Activated CD8-positive, alpha-beta memory T cell treated with anti-CD3 and anti-CD28 coated beads for 1 hour (primary cell): ENCODE measurements at places on chromosomes 4 and X.

DNA sequence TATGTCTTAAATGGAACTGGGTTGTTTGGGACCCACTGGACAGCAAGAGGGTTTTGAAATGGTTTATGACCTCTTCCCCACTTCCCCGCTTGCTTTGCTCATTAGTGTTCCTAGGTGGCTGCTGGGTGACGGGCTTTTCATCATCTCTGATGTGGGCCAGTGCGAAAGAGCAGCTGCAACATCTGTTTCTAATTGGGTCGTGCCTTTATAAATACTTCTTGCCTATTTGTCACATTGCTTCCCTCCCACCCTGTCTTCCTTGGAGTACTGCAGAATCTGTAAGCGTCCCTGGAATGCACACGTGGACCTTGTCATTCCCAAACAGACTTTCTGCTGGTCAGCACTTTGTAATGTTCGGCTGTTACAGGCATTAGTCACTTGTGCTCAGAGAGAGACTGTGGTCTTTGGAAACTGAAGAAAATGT is 35.2 kb downstream of the SEPTIN11 start:
- DNase-seq, result no peak

- no peak for DNase-seq
These were observed 67.1 kb upstream of the GUCY1A1 start for GRCh38 chr4:155599596-155599995.

DNA sequence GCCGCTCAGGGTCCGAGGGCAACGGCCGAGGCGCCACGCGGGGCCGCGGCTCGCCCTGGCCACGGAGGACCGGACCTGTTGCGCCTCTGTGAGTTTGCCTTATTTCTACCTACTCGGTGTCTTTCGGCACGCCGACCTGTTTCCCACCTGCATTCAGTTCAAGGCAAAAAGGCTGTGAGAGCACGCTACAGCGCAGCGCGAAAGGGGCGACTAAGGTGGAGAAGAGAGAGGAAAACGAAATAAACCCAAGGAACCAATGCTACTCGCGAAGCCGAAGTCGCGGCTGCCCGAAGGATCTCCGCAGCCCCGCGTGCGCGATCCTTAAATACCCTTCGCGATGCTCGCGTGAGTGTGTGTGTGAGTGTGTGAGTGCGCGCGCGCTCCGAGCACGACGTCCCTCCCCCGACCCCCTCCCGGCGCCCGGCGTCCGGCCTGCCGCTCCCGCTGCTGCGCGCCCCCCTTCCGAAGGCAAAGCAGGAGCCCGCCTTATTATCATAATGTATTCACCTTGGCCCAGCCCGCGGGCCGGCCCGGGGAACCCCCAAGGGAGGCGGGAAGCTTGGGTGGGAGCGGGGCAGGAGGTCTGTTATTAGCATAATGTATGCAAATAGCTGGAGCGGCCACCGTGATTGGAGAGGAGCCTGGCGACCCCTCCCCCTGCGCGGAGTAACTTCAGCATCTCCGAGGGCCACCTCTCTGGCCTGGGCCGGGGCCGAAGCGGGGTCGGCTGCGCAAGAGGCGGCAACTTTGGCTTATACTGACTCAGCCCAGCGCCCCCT is at the start of gene COL25A1:
COL25A1 (minus strand) TSS at position 298 of the 779 bp plus-strand sequence.
- no peak for DNase-seq

DNA sequence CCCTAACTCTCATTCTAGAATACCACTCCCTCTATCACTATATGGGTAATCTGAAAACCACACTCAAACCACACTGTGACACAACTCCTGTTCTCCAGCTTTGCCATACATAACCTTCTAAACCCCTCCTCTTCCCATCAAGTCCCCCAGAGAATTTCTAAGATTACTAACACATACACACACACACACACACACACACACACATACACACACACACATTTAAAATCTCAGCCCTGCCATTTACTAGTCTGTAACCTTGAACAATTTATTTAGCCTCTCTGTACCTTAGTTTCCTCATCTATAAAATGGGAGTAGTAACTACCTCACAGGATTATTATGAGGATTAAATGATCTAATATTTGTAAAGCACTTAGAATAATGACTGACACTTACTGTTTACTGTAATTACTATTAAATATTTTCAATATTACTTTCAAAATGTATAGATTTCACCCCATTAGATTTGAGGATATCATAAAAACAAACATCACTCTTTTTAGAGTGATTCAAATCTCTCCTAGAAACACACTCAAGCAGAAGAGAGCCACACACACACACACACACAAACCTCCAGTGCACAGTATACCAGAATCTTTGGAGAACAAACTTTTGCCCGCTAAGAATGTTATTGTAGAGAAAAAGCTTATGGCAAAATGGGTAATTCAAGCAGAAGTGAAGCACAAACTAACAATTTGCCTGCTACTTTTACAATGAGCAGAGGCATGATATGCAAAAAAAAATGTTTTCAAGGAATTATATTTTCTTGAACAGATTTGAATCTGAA is 3.8 kb downstream of the ANKRD50 start:
- no peak for DNase-seq

DNA sequence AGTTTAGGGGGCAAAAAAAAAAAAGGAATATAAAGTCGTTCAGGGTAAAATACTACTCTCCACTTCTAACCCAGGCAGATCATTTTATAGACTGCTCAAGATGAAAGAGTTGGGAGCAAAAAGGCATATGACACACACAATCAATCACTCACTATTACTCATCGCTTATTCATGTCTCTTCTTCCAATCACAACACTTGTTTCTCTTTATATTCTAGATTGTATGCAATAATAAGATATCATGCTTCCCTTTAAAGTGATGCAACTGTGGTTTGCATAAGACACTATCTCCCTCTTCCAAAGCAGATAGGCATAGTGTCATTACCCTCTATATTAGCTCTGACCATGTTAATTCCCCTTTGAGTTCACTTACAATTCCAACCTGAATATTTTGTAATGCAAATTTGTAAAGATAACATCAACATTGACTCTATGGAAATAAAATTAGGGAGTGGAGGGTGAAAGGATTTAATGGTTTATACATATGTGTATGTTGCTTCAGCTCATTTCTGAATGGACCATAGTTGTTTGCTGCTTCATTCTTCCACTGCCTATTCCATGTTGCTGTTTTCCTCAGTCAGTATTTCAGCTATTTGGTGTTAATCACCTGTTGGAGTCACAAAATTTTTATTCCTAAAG is 154.9 kb upstream of the EPHA5 start:
- DNase-seq, result no peak

- DNase-seq, result no peak
These were observed 127.6 kb upstream of the HCCS start for GRCh38 chrX:10983526-10983925.

DNA sequence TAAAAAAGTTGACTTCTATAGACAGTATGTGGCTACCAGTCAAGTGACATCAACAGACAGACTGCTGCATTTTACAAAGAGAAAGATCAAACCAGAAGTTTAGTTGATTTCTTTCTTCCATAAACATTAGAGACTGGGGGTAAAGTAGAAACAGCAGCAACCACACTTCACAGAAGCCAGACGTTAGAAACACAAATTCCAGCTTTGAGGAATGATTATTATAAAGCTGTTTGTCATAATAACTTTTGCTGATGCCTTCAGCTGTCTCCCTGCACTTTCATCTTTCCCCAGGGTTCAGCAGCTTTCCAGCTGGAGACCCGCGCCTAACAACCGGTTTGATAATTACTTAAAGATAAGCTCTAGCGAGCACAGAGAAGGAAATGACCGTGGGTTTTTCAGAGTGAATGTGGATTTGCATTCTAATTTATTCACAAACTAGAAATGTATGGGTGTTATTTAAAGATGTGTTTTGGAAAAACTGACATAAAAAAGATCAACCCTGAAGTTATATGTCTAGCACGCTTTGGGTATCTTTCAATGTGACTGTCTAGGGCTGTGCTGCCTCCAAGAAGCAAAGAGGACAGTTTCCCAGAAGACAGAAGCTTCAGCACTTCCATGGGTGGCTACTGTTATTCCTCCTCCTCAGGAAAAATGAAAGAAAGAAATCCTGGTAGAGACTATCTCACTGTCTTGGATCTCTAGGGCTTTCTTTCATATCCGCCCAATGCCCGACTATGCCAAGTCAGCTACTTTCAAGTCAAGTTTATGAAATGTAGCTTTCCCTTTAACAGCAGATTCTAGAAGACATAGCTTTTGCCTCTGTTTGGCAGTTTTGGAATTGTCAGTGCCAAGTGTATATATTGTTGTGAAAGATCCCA is 15.0 kb upstream of the ENAM start:
- no peak for DNase-seq

DNA sequence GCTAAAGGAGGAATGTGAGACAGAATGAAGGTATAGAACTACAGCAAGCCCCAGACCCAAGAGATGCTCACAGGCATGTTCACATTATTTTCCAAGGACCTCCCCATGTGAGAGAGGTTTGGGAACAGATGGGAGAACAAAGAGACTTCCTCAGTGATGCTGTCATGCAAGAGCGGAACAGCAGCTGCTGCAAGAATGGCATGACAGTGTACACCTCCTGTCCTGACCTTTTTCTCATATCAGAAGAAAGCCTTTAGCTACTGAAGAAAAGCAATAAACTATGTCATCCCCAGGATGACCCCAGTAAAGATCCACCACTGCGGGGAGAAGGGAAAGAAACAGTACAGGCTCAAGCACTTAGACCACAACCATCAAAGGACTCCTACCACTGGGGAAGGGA is 7.2 kb downstream of the PRDM5 start:
- DNase-seq, result no peak

GRCh38 chr4:78179196-78179595 is 122.1 kb downstream of the FRAS1 start:
- no peak for DNase-seq

GRCh38 chr4:3340700-3341083 is 47.9 kb downstream of the RGS12 start:
- no peak for DNase-seq

DNA sequence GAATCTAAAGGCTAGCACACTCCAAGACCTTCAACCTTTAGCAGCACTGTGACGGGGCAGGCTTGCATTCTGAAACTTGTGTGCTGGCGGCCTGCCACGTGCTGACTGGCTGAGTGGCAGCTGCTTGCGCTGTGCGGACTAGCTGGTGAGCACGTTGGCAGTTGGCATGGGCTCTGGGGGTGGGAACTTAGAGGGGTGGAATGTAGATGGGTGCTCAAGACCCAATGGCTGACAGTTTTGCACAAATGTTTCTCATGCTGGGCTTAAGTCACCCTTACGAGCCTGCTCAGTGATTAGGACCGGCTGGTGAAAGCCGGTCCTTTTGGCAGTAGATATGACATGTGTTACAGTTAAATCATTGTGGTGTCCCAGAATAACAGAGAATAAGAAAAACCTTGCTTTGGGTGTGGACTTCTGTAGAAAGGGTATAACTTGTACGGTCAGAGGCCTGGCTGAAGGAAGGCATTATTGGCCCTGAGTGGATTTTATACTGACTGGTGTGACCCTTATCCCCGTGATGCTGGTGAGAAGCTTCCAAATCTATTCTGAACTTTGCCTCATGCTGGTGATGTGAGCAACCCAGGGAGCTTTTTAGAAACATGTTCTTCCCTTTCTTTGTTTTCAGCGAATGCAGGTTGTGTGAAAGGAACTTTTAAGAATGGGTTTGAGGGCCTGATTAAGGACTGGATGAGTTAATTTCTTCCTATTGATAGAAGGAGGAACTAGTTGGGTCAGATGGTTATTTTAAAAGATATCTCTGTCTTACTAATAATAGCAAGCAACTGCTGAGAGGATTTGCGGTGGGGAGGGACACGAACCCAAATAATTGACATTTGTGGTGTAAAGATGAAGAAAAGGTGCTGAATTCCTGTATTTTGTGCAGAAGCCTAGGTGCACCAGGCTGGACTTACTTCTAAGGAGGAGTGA is 107.4 kb upstream of the SLC4A4 start:
- DNase-seq, result no peak

DNA sequence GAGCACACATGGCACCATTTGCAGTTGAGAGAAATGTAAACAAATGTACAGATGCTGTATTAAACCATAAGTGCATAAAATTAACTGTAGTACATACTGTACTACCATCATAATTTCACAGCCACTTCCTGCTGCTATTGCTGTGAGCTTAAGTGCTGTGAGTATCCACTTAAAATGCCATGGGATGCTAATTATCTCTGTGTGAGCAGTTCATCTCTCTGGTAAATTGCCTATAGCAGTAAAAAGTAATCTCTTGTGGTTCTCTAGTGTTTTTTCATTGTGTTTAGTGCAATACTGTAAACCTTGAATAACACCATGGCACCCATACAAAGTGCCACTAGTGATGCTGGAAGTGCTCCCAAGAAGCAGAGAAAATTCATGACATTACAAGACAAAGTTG is 9.9 kb upstream of the SCOC start:
- DNase-seq, result no peak

- no peak for DNase-seq
These were observed 105.3 kb upstream of the CBR4 start for GRCh38 chr4:169115144-169115896.

DNA sequence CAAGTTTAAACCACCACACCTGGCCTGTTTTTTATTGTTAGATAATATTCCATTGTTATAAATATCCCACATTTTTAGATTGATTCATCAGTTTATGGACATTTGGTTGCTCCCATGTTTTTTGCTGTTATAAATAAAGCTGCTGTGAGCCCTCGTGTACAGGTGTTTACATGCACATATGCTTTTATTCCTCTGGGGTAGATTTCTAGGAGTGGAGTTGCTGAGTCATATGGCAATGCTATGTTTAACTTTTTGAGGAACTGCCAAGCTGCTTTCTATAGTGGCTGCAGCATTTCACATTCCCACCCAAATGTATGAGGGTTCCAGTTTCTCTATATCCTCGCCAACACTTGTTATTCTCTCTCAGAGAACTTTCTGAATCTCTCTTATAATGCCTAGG is 90.5 kb downstream of the TBL1X start:
- no peak for DNase-seq

GRCh38 chrX:1334854-1335253 is 1.7 kb upstream of the IL3RA start:
- DNase-seq, result no peak

- no peak for DNase-seq
These were observed 1.5 kb upstream of the MSX1 start for GRCh38 chr4:4857809-4858508.

- no peak for DNase-seq
These were observed 133.1 kb upstream of the IL15 start for GRCh38 chr4:141503260-141503659.

- DNase-seq, result no peak
These were observed 93.2 kb upstream of the NKX1-1 start for GRCh38 chr4:1499465-1499864.

- no peak for DNase-seq
These were observed 179.9 kb downstream of the GABRG1 start for GRCh38 chr4:45944000-45944399.

GRCh38 chr4:183909801-183910200 is 4.7 kb downstream of the STOX2 start:
- DNase-seq, result no peak

DNA sequence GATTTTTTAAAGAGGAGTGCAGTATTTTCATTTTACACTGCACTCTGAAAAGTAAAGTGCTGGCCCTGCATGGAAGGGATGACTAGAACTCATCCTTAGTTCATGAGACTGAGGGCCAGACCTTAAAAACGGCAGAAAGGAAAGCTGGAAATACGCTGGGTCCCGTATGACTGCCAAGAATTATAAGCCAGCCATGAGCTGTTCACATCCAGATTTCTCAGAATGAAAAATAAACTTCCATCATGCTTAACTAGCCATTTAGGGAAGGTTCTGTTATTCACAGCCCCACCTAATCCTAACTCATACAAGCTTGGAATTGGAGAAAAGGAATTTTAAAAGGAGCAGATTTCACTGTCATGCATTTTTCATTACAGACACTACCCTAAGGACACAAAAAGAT is 894.4 kb downstream of the FAT4 start:
- no peak for DNase-seq
